Nucleus accumbens (tissue), 56 donors: ENCODE measurements at places on chromosomes 3 and 15.

- DNase-seq = no peak
These were observed 196.0 kb downstream of the DIPK2A start for GRCh38 chr3:144167634-144168033.

DNA sequence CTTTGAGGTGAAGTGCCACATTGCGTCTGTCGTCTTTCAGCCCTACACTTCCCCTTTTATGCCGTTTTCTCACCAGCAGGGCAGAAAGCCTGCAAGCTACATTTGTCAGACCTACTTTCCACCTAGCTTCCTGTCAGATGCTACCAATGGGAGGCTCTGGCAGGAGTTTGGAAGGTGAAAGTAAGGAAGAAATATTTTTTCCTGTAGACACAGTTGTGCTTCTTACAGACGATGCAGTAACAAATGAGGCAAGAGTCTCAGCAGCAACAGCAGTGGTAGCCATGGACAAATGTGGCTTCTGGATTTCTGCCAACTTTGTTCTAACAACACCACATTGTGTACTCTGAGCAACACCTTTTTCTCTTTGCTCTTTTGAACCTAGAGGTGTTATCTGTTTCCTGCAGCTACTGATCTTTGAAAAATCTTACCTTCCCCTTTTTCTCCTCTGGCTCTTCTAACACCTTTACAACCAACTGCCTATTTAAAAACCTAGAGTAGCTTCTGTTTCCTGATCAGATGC is 70.6 kb upstream of the STT3B start:
- DNase-seq = no peak

DNA sequence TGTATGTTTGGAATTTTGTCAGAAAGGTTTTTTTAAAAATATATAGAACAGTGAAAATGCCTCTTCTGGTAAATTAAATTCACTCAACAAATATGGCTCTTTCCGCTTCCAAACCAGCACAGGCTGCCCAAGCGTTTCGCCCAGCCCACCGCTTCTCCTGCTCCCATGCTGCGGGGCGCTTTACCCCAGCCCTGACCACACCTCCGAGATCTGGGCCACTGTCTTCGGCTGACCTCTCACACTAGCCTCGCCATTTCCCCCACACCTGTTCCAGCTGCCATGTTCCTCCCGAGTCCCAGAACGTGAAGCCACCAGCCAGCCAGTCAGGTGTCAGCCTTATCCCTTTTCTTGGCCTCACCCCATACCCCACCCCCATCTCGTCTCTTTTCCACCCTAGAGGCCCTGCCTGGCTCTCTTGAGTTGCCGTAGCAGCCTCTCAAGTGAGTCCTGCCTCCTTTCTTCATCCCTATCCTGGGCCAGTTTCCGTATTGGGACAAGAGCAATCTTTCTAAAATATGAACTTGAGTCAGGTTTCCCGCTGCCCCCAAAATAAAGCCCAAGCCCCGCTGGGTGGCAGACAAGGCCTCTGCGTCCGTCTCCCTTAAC is 46.5 kb downstream of the SLC12A8 start:
- no peak for DNase-seq

DNA sequence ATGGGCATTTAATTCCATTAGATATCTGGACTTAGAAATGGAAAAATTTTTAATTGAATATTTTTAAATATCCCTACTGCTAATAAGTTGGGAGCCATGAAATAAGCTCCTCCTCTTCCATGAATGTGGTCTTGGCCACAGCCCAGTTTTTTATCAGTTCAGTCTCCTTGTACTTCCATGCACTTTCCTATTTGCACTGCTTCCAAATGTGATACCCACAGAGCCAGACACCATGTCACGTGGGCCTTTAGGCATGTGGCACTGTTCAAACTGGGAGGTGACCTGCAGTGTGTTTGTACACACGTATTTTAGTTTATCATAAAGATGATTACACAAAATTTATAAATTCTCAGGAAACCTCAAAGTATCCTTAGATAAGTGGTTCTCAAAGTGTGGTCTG is 80.1 kb upstream of the DGKG start:
- DNase-seq = no peak

- no peak for DNase-seq
These were observed 36.5 kb upstream of the IGF1R start for GRCh38 chr15:98611808-98612207.

- DNase-seq = no peak
These were observed 20.0 kb upstream of the CRABP1 start for GRCh38 chr15:78320183-78320582.

- DNase-seq = no peak
These were observed 4.9 kb downstream of the ACAD11 start for GRCh38 chr3:132654721-132655120.

GRCh38 chr15:59723687-59724346 is 34.7 kb upstream of the BNIP2 start:
- no peak for DNase-seq

GRCh38 chr3:195187609-195188425 is 83.1 kb downstream of the XXYLT1 start:
- no peak for DNase-seq

GRCh38 chr15:65196637-65197336 is 11.6 kb upstream of the CLPX start:
- no peak for DNase-seq

DNA sequence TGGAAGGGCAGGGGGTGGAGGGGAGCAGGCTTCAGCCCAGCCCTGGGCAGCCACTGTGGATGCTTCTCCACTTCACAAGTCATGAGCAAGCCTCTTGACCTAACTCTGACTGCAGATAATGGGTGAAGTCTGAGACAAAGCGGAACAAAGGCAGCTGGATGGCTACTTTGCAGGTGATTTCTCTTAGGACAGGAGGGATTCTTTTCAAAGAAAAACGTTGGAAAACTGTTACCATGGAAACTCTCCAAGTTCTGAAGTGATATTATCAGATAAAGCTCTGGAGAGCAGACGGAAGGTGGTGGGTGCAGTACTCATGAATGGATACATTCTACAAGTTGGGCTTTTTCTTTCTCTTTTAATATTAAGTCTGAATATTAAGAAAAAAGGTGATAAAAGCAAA is 254.2 kb upstream of the SLCO3A1 start:
- no peak for DNase-seq

DNA sequence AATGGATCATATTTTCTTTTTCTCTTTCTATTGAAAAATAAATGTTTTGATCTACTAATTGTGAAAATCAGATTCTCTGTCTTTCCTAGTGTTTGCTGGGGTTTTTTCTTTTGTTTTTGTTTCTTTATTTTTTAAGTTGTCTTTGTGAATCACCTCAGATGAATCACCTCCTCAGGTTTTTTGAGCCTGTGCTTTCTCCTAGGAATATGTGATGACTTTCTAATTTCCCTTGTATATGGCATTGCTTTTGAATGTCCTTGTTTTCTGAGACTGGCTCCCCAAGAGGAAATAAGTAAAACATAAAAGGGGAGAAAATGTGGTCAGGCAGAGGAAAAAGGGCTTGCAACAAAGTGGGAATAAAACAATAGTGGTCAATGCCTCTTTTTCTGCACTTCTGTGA is 750.0 kb downstream of the ZPLD1 start:
- no peak for DNase-seq

- no peak for DNase-seq
These were observed 143.5 kb upstream of the SOX2 start for GRCh38 chr3:181568248-181568647.

- no peak for DNase-seq
These were observed 13.6 kb upstream of the ADAMTS17 start for GRCh38 chr15:100355342-100355741.

GRCh38 chr15:26191193-26191592 is 328.1 kb upstream of the ATP10A start:
- DNase-seq = no peak

DNA sequence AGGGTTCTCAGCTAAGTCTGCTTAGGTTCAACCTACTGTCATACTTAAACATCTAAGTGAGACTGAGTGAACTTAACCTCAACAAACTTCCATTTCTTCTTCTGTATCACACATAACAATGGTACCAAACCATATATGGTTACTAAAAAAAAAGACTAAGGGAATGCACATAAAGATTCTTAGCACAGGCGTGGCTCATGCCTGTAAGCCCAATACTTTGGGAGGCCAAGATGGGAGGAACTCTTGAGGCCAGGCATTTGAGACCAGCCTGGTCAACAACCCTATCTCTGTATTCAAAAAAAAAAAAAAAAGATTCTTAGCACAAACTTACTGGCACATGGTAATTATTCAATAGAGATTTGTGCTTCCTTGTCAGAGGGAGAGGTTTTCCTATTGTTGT is 57.9 kb downstream of the ACAP2 start:
- DNase-seq = no peak

DNA sequence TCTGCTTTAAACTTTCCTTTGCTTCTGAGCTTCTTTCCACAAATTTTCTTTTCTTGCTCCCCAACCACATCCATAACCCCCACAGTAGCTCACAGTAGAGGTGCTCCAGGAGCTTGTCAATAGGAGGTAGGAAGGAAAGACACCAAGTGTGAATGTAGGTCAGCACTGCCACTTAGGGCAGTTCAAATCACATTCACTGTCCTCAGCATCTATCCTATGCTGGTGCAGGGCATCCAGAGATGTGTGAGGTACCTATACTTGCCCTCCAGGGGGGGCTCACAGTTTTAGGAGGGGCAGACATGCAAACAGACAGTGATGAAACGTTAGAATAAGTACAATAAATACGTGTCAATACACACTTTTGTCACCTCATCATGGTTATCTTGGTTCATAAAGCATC is 1.5 kb upstream of the SPSB4 start:
- no peak for DNase-seq

GRCh38 chr3:191235331-191236314 is 36.6 kb downstream of the OSTN start:
- no peak for DNase-seq

GRCh38 chr3:194572944-194573491 is 60.2 kb downstream of the TMEM44 start:
- no peak for DNase-seq

DNA sequence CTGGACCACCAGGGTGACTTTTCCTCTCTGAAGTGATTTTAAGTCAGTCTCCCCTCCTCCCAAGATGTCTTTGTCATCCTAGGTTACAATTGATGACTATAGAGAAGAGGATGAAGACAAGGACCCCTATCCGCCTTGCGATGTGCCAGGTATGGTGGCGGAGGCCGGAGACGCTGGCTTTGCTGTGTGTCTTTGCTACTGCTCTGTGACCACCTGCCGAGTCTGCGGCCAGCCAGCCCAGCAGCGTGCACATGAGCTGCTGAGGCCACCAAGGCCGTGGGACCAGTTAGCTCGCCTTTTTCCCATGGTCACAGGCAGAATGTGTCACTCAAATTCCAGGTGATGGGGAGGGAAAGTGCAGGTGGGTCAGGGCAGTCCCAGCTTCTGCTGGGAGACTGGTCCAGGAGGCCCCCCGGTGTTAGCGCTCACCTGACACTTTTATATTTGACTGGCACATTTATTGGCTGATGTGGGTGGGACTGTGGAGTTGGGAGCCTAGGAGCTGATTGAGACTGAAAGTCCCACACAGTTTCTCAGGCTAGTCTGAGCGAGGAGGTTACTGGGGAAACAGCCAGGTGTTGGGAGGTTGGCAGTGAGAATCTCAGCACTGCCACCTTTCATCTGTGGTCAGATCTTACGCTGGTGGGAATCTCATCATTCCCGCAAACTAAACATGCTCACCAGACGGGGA is 114.1 kb downstream of the CHDH start:
- DNase-seq = no peak

- no peak for DNase-seq
These were observed 796.6 kb upstream of the ROBO1 start for GRCh38 chr3:80564391-80564790.

DNA sequence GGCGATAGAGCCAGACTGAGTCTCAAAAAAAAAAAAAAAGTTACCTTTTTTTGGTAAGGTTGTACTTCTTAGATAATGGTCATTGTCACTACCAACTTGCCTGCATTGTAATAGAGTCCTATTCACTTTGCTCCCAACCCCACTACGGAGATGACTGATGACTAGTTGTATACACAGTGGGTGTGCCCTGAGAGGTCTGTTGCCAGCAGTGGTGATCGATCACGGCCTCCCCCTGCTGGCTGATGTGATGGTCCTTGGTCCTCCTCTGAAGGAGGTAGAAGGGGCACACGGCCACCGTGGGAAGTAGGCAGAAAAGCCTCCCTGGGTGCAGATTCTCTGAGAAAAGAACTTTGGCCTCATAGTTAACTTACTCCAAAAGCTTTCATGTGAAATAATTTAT is 10.7 kb downstream of the GCNT3 start:
- DNase-seq = no peak
